Bronchial epithelial cell (primary cell): ENCODE measurements at places on chromosomes 13 and 19. TPM values are rescaled to one million over a fixed set of nuclear protein-coding genes. Genes with fewer than 3 reads are reported as not detected.

FBXO27 gene
- total RNA-seq = 5.3 and 5.8 TPM in 2 replicates

DNA sequence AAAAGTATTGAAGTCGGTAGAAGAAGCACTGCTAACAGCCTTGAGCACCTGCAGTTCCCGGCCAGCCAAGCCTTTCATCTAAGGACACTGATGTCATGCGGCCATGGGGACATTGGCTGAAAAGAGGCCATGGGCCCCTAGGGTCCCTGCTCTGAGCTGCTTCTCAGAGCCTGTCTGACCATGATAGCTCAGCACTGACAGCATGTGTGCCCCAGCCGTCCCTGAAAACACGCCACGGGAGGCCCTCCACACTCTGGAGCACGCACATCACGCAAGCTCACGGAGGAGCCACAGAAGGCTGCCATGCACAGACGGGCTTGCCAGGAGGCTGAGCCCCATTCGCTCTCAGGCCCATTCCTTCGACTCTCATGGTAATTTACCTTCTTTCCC, 51.8 kb downstream of the MLLT1 start:
- DNase-seq = no peak

DNA sequence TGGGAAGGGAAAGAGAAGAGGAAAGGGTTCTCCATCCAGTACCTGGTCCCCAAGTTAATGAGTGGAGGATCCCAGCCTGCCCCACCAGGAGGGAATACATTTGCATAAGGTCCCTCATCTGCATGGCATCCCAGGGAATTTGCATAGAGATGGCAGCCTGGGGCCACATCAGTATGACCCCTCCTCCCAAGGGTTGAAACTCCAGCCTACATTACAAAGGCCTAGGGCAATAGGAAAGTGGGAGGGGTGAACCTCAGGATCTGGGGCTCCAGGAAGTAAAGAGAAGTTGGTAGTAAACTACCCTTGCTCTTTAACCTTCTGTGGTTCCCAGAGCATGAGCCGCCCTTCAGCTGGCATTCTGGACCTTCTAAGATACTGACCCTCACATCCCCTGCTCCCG, 6.8 kb upstream of the NECTIN2 start:
- no peak for DNase-seq

DNA sequence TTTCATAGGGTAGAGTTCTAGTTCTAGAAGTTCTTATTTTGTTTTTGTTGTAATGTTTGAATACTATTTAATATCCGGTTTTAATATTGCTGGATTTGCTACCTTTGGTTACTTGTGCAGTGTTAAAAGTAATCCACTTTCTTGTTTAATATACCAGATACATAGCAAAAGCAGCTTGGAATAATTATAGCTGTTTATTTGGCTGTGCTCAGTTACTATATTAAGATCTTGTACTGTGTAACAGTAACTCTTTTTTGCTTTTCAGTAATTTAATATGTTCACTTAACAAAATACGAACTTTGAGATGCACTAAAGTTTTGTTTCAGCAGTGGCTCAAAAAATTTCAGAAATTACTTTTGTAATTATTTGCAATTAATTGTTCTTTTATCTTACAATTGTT, 50.9 kb downstream of the AKAP11 start:
- no peak for DNase-seq

GRCh38 chr19:51338563-51339312, 3.2 kb downstream of the VSIG10L start:
- DNase-seq = peak; percentile 53

GRCh38 chr13:25080773-25081172, 15.2 kb upstream of the PABPC3 start:
- DNase-seq = no peak

GRCh38 chr19:38375748-38376147, 1.4 kb downstream of the PSMD8 start:
- DNase-seq = no peak

DNA sequence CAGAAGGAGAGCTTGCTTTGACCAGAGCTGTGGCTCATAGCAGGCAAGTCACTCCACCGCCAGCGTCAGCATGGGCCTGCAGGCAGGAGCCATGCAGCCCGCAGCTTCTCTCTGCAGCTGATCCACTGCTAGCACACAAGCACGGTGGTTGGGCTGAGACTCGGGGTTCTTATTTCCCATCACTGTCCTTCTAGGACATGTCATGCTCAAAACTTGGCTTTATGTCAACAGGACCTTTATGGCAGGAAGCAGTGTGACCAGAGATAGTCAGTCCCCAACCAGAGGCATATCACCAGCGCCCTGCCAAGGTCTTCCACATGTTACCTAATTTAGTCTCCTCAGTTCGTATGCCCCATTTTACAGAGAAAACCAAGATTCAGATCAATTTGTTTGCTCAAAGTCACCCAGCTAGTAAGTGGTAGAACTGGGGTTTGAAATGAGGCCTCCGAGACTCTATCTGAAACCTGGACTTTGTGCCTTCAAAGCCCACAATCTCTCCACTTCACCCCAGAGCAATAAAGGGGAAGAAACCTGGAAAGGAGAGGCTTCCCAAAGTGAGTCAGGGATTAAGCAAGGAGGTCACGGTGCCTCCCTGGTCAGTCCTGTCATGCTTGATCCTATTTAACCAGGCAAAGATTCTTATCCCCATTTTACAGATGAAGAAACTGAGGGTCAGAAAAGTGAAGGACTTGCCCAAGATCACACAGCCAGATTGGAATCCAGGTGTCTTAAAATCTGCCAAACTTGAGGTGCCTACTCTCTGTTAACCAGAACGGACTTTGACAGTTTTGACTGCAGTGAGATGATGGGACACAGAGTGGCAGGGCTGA, 5.1 kb downstream of the TMEM272 start:
- no peak for DNase-seq

GRCh38 chr13:98923641-98924397, 54.0 kb downstream of the DOCK9 start:
- no peak for DNase-seq

DNA sequence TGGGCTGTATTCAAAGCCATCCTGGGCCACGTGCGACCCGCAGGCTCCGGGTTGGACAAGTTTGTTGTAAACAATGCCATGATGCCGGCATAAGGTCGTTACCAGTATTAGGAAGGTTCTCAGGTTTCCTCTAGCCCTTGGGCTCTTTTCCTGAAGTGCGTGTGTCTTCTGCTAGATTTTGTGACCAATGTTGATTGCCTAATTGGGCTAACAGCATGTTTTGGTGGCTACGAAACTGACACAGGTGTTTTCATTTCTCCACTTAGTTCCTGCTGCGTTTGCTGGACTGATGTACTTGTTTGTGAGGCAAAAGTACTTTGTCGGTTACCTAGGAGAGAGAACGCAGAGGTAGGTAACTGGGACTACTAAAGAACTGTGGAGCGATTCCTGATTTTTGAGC, 20.3 kb downstream of the ALOX5AP start:
- DNase-seq = no peak

DNA sequence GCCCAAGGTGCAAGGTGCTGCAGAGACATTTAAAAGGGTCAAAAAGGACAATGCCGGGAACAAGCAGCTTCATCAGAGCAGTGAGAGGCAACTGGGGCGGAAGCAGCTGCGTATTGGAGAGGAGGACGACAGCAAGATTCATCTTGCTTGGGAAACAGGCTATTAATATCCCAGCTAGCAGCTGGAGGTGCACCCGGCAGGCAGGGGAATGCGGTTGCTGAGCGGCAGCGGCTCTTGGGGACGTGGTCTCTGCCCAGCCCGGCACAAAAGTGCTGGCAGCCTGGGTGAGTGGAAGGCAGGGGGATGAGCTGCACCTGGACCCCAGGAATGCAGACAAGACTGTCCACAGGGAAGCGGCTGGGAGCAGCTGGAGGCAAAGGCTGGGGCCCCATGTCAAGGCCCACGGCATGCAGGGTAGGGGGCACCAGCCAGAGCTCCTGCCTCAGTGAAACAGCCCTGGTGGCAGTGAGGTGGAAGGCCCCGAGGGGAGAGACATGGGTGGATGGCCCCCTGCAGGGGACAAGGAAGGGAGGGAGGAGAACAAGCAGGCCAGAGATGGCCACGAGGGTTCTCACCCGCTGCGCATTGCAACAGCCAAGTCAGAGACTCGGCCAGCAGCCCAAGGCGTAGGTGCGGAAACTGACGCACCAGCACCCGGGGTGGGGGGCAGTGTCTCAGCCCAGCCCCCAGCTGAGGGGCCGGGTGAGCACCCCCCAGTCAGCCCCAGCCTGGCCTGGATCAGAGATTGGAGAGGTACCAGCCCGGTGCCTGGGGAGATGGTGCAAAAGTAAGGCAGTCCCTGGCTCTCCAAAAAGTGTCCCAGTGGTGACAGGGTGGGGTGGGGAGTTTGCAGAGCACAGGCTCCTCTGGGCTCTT, 34.4 kb downstream of the PEPD start:
- no peak for DNase-seq

GET3 gene
- total RNA-seq = 104 and 107 TPM in 2 replicates

CPB2 gene
- not detected in 2 replicates for total RNA-seq

CRB3 gene
- total RNA-seq = 49.5 and 90.9 TPM in 2 replicates

DNA sequence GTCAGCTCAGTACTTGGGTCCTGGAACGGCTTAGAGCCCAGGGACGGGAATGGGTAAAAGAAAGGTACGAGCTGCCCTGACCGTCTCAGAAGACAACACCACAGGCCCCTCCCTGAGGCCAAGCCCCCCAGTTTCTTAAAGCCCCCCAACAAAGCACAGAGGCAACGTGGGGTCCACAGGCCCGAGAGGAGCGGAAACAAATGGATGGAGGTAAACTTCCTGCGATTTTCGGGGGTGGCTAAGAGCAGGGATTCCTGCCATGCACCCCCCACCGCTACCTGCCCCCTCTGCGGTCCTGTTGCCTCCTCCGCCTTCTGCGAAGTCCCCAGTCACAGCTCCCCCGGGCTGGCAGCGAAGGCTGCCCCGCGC, 48.2 kb downstream of the PTPRS start:
- DNase-seq = no peak
